Left renal pelvis (tissue), 4 donors: ENCODE measurements at places on chromosomes 1 and 21.

DNA sequence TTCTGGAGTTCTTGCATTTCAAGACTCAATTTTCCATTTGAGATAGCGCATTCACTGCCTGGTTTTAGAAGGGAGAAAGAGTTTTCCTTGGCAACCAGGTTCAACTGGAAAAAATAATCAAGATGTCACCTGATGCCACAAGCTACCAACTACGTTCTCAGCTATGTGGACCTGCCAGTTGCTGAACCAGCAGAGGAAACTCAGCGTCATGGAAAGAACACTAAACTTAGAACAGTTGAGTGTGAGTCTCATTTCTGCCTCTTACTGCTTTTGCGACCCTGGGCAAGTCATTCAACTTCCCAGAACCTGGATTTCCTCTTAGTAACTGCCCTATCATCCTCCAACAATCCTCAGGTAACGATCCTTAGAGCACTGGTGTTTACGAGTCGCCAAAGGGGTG, 373.0 kb upstream of the ESRRG start:
- no peak for DNase-seq

DNA sequence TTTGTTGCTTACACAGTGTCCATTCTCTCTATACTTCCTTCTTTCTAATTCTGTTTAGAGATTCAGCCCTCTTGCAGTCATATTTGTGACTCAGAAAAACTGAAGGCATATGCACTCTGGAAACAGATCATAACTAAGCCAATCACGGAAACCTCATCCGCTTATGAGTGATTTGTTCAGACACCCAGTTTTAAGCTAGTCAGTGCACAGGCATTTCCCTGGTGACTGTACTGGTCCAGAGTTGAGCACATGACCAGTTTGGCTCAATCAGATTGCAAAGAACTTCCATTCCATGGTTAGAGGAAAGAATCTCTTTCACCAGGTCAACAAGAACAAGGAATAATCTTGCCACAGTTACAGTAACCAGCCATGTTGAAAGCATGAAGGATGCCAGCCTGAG, 69.2 kb upstream of the SGIP1 start:
- DNase-seq, result no peak

DNA sequence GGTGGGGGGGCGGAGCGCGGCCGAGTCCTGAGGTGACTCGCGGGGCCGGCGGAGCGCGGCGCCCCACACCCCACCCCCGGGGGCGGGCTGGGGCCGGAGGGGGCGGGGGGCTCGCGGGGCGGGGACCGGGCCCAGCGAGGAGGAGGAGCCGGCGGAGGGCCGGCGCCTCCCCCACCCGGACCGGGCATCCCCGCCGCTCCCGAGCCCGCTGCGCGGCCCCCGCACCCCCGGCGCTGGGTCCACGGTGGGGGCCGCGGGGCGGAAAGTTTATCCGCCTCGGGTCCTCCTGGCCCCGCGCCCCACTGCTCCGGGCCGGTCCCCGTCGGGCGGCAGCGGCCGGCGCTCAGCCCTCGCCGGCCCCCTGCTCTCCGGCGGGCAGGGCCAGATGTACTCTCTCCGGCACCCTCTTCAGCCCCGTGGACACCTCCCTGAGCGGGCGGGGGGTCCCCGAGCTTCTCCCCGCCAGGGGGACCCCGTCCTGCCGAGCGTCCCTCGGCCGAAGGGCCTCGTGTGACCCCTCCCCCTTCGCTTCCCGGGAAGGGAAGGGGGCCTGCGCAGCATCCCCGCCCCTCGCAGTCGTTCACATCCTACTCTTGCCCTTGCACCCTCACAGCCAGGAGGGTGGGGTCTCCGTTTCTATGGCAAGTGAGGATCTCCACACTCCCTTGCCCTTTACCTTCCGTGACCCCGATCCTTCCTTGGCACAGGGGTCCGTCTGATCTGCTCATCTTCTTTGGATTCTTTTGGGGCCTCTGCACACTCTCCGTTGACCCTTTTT, 663 bp downstream of the CAMTA1 start:
- DNase-seq, result no peak

DNA sequence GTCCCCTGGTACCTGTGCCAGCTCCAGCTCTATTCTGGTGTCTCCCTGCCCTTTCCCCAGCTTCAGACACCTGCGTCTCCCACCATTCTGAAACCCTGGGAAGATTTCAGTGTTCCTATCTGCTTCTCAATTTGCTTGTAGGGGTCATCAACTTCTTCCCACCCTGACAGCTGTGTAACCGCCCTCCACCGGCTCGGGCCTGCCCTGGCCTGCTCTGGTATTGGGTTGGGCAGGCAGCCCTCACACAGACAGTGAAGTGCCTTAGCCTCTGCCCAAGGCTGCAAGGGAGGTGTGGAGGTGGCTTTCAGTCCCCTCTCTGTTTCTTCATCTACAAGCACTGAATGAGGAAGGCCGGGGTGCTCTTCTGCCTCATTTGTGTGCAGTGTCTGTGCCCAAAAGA, 97.2 kb downstream of the LAMC2 start:
- no peak for DNase-seq

GRCh38 chr1:114468710-114469468, 42.1 kb downstream of the TRIM33 start:
- no peak for DNase-seq

- DNase-seq, result no peak
Measured at GRCh38 chr1:7279769-7280168, 491.3 kb upstream of the VAMP3 start.

GRCh38 chr1:40563266-40563665, 31.8 kb downstream of the ZNF684 start:
- no peak for DNase-seq

GRCh38 chr1:202357506-202357905, 9.0 kb downstream of the PPP1R12B start:
- DNase-seq, result no peak

GRCh38 chr1:171901245-171901644, 59.9 kb downstream of the DNM3 start:
- DNase-seq, result no peak

DNA sequence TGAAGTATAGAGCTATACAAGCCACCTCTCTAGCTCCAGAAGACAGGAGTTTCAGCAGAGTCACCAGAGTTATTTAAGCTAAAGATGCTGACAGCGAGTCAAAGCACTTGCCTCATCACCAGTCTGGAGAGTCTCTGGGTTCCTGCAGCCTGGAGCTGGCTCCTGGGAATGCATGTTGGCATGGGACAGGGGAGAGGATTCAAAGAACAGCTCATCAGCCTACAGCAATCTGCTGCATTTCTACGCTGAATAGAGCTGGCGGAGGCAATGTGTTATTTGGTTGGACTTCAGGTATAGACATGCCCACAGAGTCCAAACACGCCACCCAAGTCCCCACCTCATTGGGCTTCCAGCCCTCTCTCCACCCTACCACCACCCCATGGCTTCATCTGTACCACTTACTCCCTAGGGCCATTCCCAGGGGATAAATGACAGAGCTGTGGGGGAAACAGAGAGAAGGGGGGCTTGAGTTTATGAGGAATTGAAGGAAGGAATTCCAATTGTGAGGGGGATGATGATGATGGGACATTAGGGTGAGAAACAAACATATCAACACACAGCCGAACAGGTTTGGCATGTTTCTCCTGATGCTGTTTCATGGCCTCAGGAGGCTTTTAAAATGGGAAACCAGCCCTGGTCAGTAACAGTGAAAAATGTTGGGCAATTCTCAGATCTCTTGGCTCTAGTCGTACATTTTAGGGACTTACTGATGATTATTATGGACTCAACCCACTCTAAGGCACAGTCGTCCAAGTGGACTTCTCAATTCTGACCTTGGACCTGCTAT, 58.4 kb downstream of the PLEKHA6 start:
- DNase-seq, result no peak

- no peak for DNase-seq
Measured at GRCh38 chr1:212351588-212352362, 62.9 kb downstream of the PACC1 start.

DNA sequence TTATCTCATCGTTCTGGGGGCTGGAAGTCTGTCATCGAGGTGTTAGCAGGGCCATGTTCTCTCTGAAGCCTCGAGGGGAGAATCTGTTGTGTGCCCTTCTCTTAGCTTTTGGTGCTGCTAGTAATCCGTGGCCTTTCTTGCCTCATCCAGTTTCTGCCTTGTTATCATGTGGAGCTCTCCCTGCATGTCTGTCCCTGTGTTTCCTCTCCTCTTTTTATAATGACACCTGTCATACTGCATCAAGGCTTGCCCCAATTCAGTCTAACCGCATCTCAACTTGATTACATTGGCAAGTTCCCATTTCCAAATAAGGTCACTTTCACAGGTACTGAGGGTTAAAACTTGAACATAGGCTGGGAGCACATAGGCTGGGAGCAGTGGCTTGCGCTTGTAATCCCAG, 82.6 kb upstream of the CNIH3 start:
- DNase-seq, result no peak

GRCh38 chr1:174964261-174964971, 35.3 kb upstream of the CACYBP start:
- no peak for DNase-seq

DNA sequence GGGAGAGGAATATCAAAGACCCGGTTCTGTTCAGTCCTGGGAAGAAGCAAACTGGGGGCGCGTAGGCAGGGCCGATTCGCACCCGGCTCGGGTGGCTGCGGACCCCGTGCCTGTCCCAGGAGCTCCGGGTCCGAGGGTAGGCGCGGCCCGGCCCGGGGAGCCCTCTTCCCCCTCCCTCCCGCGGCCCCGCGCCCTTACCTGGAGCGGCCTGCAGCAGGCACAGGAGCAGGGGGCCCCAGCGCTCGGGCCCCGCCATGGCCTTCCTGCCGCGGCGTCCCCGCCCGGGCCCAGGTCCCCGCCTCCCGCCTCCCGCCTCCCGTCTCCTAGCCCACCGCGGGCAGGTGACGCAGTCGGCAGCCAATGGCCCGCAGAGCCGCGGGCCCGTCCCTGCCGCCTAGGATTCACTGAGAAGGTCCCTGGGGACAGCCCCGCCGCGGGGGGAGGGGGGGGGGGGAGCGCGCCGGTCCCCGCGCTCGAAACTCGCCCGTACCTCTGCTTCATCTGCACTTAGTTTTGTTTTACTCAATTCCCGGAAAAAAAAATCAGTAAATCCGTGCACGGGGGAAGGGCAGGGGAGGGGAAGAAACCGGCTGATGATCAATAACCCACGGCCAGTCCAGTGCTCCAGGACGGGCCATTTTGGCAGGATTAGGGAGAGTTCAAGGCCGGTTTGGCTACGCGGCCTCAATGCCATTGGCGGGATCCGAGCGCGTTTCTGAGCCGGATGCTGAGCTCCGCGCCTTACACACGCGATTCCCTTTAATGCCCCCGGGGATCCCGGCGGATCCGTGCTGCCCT, at the start of gene IFNLR1:
TSS of gene IFNLR1 (minus strand) at position 297 of the 798 bp plus-strand sequence. CDS start at position 256, 41 bp downstream.
- DNase-seq, result peak; percentile 63

DNA sequence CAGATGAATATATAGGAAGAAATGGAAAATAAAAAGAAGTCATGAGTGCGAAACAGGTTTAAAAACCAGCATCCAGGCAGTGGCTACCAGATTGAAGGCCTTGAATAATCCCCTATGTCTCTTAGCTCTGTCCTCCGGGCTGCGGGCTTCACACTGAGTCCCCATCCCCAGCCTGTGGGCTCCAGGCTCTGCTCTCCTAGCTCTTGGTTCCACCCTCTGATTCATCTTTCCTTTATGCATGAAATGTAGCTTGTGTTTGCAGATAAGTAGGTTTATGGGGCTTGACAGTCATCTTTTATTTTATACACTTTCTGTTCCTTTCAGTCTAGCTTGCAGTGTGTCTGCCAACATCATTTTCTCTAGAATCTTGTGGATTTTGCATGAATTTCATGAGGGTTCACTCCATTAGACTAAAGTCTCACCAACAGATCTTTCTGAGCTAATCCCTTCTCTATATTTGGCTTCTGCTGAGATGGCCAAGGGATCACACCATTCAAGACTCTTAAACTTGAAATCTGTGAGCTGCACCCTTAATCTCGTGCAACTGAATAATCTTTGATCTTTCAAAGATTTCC, 174.5 kb downstream of the PLPPR4 start:
- no peak for DNase-seq

DNA sequence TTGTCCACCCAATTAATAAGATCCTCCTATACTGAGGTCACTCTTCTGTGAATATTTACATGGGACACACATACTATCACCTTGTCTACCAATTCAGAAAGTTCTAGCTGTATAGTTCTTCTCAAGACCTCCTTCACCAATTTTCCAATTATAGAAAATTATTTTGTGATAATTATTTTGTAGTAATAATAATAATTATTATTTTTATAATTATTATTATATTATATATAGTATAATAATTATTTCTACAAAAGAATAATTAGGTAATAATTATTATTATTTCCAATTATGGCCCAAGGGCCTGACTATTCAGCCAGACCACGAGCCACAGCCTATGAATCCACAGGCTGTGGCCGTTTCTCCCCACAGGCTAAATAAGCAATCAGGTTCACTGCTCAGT, 164.1 kb upstream of the IGSF21 start:
- no peak for DNase-seq

- DNase-seq, result no peak
Measured at GRCh38 chr1:222171005-222171404, 376.9 kb downstream of the HHIPL2 start.

- DNase-seq, result no peak
Measured at GRCh38 chr1:165057956-165058355, 298.6 kb downstream of the LMX1A start.

DNA sequence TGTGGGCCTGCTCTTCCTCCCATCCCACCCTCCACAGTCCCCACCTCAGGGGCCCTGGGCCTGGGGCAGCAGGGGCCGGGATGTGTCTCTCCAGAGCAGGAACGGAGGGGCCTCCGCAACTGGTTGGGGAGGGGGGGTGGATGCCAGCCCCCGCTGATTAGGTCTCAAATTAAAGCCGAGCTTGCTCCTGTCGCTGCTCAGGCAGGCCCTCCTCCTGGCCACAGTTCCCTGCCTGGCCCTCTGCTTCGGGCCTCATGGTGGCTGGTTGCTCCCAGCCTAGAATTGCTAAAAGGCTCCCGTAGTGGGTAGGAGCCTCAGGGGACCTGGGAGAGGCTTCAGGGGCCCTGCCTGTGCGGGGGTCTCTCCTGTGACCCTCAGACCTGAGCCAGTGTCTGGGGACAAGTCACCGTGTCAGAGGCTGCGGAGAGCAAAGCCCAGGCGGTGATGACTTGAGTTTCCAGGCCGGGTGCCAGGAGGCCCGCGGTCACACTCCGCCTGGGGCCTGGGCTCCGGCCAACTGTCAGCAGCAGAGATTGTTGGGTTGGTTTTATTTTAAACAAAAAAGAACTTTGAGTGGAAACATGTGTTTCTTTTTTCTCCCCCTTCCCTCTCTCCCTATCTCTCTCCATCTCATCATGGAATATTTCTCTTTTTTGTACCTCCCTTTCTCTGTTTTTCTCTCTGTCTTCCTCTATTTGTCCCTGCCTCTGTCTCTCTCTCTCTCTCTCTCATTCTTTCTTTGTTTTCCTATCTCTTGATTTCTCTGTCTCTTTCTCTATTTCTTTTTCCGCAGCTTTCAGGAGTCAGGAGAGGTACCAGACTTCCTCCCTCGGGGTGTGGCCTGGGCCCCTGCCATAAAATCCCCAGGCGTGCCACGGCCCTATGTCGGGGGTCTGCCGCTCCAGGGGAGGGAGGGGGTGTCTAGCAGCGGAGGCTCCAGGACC, 20.0 kb upstream of the EPHA2 start:
- DNase-seq, result no peak

- no peak for DNase-seq
Measured at GRCh38 chr1:116842654-116843053, 67.1 kb upstream of the PTGFRN start.

DNA sequence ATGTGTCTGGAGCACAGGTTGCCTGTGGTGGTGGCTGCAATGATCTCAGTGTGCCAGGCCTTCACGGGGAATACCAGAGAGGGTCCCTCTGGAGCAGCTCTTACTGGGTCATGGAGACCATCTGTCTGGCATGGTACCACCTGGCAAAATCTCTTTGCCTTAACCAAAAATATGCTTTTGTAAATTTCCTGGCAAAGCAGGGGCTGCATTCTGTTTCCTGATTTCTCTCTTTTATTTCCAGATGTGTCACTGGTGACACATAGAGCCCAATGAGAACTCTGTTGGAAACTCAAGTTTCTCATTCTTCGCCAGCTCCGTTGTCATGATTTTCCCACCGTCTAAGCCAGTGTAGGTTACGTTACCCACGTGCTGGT, 136.5 kb downstream of the FGGY start:
- DNase-seq, result no peak
